ENCODE measurements at places on chromosomes 12 and 14.

GRCh38 chr12:112964067-112964670, 14.2 kb upstream of the OAS2 start:
- H3K27ac ChIP-seq, result no peak overlapping the region
- peaks cover 6% of the 10 kb centered on the region for H3K27me3 ChIP-seq
- H3K4me1 ChIP-seq, result no peaks in the 10 kb centered on the region
- no peak overlapping the region for H3K4me3 ChIP-seq
- no peak for DNase-seq
- peaks cover 5% of the 10 kb centered on the region for H3K36me3 ChIP-seq

DNA sequence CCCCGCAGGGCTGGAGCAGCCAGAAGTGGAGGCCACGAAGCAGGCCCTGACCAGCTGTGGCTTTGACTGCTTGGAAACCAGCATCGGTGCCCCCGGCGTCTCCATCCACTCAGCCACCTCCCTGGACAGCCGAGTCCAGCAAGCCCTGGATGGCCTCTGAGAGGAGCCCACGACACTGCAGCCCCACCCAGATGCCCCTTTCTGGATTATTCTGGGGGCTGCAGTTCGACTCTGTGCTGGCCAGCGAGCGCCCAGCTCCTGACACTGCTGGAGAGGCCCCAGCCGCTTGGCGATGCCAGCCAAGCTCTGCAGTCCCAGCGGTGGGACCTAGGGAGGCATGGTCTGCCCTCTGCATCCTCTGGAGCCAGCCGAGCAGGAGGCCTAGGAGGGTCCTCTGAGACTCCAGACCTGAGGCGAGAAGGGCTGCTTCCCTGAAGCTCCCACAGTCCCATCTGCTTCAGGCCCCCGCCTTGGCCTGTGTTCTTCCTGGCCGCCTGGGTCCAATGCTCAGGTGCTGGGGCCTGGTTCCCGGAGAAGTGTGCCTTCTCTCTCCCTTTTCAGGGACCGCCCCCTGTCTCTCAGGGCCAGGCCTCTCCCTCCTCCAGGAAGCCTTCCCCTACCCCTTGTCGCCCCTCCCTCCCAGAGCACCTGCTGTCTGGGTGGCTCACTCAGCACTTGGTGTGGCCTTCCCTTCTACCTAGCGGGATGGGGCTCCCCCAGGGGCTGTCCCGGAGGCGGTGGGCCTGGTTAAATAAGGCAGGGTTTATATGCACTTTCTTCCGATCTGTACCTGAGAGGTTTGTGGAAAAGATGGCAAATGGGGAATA, 23.0 kb downstream of the MVK start:
- DNase-seq, result no peak
- no peaks in the 10 kb centered on the region for H3K36me3 ChIP-seq
- peaks cover 9% of the 10 kb centered on the region for H3K4me1 ChIP-seq
- H3K27ac ChIP-seq, result no peak overlapping the region
- H3K4me3 ChIP-seq, result no peak overlapping the region
- no peaks in the 10 kb centered on the region for H3K27me3 ChIP-seq

DNA sequence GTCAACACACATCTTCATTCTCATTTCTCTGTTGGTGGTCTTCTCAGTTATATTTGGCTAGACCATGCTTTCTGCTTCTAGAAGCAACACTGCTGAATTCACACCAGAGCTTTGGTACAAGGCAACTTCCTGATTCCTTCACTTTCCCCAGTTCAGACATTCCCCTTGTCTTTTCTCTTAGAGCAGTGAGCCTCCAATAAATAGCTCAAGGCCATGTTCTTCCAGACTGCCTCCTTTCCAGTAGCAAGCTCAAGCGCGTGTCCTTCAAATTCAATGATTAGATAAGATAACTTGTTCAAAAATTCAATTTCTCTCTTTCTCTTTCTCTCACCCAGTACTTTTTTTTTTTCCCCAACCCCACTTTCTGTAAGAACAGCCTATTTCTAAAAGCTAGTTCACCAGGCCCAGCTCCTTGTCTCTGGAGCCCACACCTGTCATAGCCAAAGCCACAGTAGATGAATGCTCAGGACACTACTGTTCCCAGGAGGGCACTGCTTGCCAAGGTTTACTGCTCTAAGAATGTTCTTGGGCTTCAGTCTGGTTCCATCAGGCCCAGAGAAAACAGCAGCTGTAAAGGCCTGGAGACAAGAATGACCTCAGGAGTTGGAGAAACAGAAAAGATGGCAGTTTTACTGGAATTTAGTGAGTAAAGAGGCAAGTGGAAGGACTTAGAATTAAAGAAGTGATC, 17.7 kb downstream of the TBK1 start:
- no peaks in the 10 kb centered on the region for H3K4me1 ChIP-seq
- no peak overlapping the region for H3K27ac ChIP-seq
- peaks cover 38% of the 10 kb centered on the region for H3K36me3 ChIP-seq
- H3K4me3 ChIP-seq, result no peak overlapping the region
- H3K27me3 ChIP-seq, result no peaks in the 10 kb centered on the region
- DNase-seq, result no peak

DNA sequence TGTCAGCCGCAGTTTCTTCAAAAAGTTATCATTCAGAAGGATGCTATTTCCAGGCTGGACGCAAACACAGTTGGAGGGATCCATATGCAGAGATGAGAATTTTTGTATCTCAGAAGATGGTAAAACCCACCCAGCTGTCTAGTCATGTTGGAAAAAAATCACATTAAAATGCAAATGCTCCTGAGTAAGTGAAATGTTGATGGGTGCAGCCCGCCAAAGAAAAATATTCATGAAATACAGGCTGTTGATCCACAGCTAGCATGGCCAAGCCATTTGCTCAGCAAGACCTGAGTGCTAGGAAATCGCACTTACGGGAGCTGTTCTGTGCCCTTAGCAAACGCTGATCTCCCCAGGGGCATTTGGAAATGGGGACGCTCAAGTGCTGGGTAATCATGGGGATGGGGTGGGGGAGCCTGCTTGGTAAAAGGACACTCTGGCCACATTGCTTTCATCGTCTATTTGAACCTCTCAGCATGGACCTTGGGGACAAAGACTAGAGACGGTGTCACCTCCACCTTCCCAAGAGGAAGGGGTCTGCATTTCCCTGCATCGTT, 25.7 kb downstream of the TUNAR start:
- peaks cover 59% of the 10 kb centered on the region for H3K27me3 ChIP-seq
- H3K36me3 ChIP-seq, result no peaks in the 10 kb centered on the region
- no peaks in the 10 kb centered on the region for H3K4me1 ChIP-seq
- H3K27ac ChIP-seq, result no peak overlapping the region
- DNase-seq, result no peak
